ENCODE measurements at places on chromosomes 16 and 17.

DNA sequence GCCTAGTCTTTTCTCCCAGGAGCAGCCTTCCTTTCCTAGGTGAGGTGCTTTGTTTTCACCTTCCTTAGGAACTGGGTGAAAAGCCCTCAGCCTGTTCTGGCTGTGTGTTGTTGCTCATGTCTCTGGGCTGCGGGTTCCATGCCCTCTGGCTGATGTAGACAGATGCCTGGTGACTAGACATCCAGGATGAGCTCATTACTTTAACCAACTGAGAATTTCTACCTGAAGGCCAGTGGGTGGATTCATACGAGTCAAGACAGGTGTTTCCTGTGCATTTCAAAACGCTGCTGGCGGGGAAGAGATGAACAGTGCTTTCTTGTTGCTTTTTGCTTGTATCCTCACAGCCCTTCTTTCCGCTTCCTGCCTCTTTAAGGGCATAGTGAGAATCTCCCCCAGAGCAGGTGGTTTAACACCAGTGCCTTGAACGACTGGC, 22.3 kb downstream of the SAP30BP start:
- no peak for DNase-seq

GRCh38 chr17:66580956-66581391, 253.9 kb upstream of the CACNG5 start:
- no peak for DNase-seq

DNA sequence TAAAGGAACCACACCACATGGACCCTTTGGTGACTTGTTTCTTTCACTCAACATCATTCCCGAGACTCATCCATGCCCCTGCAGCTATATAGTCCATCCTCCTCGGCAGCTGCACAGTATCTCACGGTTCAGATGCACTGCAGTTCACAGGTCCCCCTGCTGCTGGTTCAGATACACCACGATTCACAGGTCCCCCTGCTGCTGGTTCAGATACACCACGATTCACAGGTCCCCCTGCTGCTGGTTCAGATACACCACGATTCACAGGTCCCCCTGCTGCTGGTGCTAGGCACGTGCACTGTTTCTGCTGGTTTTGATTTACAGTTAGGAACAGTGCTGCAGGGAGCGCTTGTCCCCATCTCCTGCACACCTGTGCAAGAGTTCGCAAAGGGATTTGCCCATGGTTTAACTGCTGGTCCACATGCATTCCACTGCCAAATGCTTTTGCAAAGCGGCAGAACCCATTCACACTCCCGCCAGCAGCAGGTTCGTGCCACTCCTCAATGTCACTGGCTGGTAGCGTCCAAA, 3.8 kb downstream of the HSDL1 start:
- DNase-seq, result no peak

- DNase-seq, result no peak
Measured at GRCh38 chr16:87185308-87185707, 131.9 kb downstream of the C16orf95 start.

All from NCI-H1436 (cell line).